ENCODE measurements at places on chromosomes 3 and 15.
A peak's percentile ranks its signal among the peaks of the same experiment; 100 is the strongest.

GRCh38 chr3:61340931-61341461, 89.7 kb upstream of the FHIT start:
- DNase-seq, result no peak

- no peak for DNase-seq
These were observed 102.1 kb downstream of the TGFBR2 start for GRCh38 chr3:30708472-30708871.

DNA sequence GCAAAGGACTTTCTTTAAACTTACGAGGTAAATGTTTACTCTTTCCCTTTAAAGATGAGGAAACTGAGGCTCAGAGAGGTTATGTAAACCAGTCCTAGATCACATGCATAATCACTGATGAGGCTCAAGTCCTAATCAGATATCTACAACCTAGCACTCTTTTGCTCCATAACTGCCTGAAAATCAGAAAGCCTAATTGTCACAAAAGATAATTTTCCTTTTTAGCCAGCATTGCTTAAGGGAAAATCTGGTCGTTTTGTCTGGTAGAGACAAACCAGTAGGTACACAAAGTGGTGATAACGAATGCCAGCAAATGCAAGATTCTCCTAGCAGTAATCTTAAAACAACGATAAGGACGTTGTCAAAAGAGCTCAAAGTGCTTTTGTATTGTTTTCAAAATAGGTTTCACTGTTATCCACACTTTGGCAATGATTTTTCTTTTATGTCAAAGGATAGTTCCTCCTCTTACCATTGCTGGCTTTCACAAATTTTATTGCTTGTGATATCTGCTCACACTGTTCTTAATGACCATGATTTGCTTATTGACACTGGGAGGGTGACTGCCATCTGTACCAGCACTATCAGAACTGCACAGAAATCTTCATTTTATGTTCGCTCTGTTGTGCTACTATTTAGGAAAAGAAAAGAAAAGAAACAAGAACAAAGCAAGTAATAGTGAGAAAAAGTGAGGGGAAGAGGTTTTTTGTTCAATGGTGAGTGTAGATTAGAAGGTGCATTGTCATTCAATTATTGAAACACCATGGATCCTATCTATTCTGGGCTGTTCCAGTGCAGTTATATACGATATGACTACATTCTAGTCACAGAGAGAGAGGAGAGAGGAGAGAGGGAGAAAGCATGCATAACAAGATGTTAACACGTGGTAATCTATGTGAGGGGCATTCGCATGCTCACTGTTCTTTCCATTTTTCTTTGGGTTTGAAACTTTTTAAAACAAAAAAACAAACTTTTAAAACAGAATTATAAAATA, 13.7 kb downstream of the IQCH start:
- DNase-seq, result no peak

- DNase-seq, result peak; percentile 26
These were observed 4.3 kb upstream of the RAD18 start for GRCh38 chr3:8967553-8967952.

GRCh38 chr3:196796317-196796716, 56.7 kb downstream of the PAK2 start:
- DNase-seq, result no peak

- peak; percentile 43 for DNase-seq
These were observed 88.0 kb downstream of the HMG20A start for GRCh38 chr15:77508541-77509243.

DNA sequence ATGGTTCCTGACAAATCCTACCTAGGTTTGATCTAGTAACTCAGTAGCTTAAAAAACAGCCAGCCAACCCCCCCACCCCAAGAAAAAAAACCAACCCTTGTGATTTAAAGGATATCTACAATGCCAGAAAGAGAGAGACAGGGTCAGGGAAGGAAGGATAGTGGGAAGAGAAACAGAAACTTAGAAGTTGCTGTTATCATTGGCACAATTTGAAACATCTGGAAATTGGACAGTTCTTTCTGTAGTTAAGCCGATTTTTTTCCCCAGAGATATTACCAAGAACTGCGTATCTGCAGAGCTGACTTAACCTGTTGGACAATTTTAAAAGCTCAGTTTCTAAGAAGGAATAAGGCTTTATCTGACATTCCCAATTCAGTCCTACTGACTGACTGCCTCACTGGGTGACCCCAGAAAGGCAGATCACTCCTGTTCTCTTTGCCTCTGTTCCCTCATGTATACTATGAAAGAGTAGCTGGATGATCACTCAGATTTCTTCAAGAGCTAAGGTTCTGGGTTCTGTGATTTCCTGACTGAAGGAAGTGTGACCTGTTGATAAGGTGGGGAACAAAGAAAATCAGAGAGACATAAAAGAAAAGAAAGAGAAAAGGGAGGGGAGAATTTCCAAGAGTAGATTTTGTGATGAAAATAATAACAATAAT, 128.3 kb downstream of the MAP2K5 start:
- DNase-seq, result no peak

DNA sequence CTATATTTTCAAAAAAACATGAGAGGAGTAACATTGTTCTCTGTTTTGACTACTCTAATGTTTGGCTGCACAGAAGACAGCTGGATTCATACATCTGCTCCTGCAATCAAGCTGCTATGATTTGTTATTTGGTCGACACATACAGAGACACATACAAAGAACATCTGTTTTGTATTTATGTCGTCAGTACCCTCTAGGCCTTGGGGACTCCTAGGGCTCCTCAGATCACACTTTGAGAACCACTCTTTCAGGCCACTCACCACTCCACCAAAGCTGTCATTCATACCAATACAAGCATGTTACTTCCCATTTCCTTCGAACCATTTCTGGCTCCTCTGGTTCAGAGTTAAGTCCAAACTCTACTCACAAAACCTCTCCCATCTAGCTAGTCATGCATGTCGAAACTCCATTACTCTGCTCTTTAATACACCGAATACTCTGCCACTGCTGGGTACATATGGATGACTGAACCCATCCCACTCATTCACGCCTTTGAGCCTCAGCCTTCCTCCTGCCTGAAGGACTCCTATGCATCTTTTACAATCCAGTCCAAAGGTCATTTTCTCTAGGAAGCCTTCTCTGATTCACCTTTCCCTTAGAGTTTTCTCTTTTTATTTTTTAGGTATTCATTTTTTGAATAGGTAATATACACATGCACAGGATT, 102.9 kb upstream of the ARHGEF3 start:
- no peak for DNase-seq

DNA sequence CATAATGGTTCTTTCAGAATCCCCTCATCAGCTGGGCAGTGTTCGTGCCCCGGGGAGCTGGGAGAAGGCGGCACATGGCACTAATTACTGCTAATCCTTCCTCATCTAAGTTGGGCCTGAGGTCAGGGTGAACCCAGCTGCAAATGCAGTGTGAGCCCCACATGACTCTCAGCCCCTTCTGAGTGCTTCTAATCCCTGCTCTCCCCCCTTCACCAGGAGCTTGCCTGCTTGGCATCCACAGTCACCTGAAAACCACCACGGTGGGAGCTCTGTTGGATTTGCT, 455 bp upstream of the TRPM1 start:
- no peak for DNase-seq

DNA sequence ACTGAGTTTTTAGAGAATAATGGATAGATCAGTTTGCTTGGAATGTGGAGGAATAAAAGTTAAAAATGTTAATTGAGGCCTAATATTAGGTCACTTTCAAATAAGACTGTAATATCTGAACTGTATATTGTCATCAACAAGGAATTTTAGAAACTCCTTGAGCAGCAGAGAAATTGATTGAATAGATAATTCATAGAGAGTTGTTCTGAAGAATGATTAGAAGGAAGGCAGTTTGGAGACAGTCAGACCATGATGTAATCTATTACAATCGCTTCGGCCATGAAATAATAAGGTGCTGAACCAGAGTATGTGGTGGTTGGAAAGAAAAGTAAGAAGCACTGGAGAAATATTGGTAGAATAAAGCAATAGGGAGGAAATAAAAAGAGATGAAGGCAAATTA, 15.7 kb downstream of the ECT2 start:
- DNase-seq, result no peak

- DNase-seq, result no peak
These were observed 238.6 kb upstream of the TPM1 start for GRCh38 chr15:62803856-62804400.

- no peak for DNase-seq
These were observed 85.9 kb downstream of the AGBL1 start for GRCh38 chr15:86165265-86166211.

DNA sequence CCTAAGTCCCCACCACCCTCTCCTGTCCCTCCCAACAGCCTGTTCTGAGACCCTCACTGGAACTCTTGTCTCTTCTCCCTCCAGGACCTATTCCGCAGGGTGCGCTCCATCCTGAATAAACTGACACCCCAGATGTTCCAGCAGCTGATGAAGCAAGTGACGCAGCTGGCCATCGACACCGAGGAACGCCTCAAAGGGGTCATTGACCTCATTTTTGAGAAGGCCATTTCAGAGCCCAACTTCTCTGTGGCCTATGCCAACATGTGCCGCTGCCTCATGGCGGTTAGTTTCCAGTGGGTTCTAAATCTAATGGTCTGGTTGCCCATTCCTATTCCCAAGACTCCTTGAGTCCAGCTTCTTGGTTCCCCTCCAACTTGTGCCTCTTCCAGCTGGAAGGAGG, 9.3 kb downstream of the EIF4G1 start:
- no peak for DNase-seq
